ENCODE measurements at places on chromosomes 11 and 22. TPM values are rescaled to one million over a fixed set of nuclear protein-coding genes. Genes with fewer than 3 reads are reported as not detected.
A peak's percentile ranks its signal among the peaks of the same experiment; 100 is the strongest.

DNA sequence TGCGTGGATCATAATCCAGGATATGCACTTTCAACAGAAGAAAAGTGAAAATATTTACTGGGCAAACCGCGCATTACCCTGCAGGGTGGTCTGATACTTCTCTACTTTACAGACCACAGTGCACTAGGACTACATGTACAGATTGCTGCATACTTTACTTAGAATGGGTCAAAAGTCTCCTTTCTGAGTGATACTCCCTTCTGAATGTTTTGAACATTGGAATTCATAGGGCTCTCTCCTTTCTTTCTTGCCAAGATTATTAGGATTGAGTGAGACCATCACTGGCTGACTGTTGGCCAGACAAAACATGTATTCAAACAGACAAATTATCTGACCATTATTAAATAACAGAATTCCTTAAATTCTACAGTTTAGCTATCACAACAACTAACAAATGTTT, 6.6 kb upstream of the FIBIN start:
- no peak for DNase-seq

- DNase-seq = no peak
Observed at GRCh38 chr11:111833524-111833923, 37.9 kb downstream of the ALG9 start.

- DNase-seq = peak; percentile 89
Observed at GRCh38 chr22:30667494-30668385, at the start of gene DUSP18. DUSP18 (minus strand) TSS chr22:30667875; CDS start chr22:30664003, 3,872 bp downstream.

GRCh38 chr22:44410451-44410991, 87.5 kb downstream of the RTL6 start:
- DNase-seq = no peak

DNA sequence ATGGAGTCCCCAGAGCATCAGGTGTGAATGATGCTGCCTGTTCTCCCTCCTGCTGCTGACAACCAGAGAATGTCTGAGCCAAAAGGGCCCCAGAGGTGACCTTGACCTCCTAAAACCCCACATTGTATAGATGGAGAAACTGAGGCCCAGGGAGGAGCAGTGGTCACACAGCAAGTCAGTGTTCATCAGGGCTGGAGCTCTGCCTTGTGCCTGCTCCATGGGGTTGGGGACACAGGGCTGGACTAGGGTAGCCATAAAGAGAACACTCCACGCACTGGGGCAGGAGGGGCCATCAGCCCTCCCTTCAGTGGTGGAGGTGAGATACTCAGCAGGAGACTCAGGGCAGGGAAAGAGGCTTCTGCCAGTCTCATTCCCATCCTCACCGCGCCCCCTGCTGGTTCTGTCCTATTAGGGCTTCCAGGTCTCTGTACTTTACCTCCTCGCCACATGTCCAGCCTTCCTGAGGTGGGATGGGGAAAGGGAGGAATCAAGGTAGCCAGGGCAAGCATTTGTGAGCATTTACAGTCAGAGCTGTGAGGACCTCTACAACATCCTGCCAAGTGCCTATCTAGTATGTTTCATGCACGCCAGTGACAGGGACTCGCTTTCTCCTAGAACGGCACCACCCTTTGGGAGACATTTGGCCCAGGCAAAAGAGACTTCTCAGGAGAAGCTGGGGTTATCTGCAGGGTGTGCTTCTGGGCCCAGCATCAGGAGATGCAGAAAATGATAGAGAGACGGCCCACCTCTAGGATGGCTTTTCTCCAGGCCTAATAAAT, 43.2 kb downstream of the NEU3 start:
- peak; percentile 40 for DNase-seq

DNA sequence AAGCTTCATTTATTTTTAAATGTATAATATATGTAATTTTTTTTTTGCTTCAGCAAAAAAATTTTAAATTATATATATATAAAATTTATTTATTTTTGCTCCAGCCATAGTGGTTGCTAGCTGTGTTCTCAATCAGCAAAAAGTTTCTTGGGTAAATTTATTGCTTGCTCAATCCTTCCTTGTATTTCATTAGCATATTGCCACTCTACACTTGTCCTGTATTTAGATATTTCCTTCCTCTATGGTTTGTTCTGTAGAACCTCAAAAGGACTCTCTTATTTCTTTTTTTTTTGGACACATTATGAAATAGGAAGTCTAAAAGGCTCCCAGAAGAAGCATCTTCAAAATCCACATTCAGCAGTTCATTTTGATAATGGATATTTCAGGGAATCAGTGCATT, 2.3 kb downstream of the PTPRJ start:
- DNase-seq = no peak

GRCh38 chr22:32380991-32381390, 23.3 kb downstream of the RFPL3 start:
- no peak for DNase-seq

DNA sequence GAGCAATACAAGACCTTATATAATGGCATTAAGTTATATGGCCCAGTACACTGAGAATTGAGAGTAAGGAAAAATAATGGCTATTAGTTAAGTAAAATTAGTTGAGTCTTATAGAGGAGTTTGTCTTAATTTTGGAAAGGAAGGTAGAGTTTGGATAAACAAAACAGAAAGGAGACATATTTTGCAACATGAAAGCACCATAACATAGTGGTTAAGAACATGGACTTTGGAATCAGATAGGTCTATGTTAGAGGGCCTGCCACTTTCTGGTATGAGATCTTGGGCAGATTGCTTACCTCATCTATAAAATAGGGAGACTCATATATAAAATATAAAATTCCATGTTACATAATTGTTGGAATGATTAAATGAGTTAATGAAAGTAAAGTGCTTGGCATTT, 68.9 kb downstream of the CSTPP1 start:
- DNase-seq = no peak

- no peak for DNase-seq
Observed at GRCh38 chr11:1048375-1049070, 12.0 kb upstream of the MUC6 start.

DNA sequence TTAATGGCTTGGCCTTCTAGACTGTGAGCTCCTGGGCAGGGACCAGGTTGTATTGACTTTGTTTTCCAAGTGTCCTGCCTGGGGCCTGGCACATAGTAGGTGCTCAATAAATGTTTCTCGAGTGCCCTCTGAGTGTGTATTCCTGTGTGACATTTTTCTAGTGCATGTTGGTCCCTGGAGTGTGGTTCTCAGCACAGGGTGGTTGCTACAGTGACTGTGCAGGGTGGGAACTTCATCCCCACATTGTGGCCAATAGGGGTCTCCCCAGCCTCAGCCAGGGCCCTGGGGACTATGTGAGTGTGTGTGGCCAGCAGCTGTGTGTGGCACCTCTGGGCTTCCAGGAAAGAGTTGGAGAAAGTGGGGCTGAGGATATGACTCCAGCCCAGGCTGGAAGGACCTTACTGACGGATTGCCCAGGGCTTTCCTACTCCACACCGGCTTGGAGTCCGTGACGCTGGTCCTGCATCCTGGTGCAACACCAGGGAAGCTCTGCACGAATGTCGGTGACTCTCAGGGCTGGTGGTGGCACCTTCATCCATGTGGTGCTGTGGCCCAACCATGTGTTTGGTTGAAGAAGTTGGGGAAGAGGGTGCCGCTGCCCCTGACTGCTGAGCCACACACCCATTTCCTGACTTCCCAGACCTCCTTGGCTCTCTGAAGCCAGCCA, 9.0 kb upstream of the MARK2 start:
- no peak for DNase-seq

DNA sequence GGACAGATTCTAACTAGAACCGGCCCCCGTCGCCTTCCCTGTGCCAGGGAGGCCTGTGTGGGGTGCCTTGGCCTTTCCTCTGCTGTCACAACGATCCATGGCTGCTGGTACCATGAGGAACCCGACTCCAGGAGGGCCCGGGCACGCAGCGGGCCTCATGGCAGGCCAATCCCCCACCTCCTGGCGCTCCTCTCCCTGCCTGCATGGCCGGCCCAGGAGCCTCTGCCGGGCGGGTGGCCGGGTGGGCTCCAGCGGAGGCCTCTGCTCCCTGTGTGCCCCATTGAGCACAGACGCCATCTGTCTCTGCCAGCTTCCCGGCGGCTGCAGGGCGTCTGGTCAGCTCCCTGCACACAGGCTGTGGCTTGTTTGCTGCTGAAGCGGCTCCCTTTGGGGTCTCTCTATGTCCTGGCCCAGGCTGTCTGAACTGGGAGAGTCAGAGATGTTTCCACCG, 86.5 kb downstream of the MYEOV start:
- DNase-seq = no peak

GRCh38 chr11:23573429-23573828, 713.2 kb upstream of the CCDC179 start:
- DNase-seq = no peak

GRCh38 chr22:42621505-42622002, 6.9 kb upstream of the POLDIP3 start:
- DNase-seq = peak; percentile 85

DNA sequence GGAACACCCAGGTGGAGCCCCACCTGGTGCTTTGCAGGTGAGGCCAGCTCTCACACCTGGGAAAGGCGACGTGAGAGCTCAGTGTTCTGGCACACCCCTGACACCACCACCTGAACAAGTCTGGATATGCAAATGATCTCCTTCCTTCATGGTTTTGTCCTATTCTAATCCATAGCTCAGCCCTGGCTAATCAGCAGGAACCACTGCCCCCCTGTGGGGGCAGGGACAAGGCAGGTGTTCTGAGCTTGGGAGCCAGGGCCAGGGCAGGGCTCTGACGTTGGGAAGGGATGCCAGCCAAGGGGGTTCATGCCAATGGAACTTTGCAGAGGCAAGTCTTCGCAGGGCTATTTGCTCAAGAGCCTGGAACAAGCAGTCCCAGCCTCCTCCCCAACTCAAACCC, 144.2 kb downstream of the TRIM29 start:
- DNase-seq = no peak

DNA sequence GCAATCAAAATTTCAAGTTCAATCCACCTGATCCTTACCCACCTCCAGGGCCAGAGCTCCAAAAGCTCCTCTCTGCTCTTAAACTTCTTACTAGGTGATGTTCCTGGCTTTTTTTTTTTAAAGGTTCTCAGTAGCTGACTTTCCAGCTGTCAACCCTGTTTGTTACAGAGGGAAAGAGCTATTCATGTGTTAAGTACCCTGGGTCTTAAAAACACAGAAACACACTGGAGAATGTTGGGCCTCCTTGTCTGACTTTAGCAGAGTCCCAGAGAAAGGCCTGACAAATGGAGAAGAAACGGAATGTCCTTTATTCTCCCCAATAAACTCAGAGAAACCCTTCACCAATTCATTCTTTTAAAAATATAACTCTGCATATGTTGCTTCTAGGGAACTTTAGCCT, 3.2 kb downstream of the LRRC4C start:
- DNase-seq = no peak

DNA sequence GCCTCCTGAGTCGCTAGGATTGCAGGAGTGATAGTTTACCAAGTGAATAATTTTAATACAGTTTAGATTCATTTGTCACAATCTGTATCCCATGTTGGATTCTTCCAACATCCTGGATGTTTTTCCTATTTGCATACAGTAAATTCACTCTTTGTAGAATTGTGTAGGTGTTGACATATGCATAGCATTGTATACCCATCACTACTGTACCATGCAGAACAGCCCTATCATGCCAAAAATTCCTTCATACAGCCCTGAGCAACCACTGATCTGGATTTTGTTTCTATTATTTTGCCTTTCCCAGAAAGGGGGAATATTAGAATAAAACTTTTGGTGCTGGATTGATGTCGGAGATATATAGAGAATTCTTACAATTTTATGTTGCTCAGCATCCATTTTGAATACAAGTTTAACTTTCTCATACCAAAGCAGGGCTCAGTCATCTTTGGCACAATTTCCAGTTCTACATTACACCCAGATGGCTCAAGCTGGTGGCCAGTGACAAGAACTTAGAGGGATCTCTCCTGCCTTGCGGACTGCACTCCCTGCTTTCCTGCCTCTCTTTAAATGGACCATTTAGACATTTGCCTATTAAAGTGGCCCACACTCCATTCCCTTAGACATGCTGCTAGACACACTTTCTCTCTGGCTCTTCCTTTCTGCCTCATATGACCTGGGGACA, 45.4 kb upstream of the CFAP300 start:
- DNase-seq = no peak

DNA sequence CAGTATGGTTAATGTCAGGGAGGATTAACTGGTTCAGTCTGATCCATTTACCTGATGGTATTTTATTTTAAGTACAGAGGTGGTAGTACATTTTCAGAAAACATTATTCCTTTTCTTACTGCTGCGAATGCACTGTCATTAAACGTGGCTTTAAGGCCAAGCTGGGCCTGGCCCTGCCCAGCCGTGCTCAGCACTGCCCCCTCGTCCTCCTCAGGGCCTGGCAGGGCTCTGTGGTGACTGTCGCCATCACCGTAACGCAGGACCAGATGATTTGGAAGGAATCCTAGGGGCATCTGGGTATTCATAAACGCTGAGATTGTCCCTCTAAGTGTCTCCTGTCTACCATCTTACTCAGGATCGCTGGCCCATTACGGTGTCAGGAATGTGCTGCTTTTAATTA, 302.0 kb downstream of the TBC1D22A start:
- no peak for DNase-seq

DNA sequence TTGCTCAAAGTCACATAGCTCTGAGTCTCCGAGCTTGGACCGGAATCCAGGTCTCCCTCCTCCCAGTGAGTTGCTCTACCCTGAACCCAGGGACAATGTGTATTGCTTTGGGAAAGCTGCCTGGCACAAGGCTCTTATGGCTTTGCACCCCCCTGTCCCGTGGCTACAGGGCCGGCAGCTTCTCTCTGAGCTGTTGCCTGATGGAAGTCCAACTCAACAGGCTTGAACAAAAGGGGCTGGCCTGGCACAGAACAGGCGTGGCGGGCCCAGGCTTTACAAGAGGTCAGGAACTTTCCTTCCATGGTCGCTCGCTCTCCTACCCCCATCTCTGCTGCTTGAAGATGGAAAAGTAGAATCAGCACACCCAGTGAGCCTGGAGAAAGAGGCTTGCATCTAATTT, 34.3 kb downstream of the MYEOV start:
- DNase-seq = no peak

The KCNJ1 gene
- not detected for total RNA-seq

The TIMP3 gene
- 63.3 TPM for total RNA-seq

The LYVE1 gene
- total RNA-seq = not detected

The TSSK2 gene
- total RNA-seq = not detected
